ENCODE measurements at places on chromosomes 5 and 9.

DNA sequence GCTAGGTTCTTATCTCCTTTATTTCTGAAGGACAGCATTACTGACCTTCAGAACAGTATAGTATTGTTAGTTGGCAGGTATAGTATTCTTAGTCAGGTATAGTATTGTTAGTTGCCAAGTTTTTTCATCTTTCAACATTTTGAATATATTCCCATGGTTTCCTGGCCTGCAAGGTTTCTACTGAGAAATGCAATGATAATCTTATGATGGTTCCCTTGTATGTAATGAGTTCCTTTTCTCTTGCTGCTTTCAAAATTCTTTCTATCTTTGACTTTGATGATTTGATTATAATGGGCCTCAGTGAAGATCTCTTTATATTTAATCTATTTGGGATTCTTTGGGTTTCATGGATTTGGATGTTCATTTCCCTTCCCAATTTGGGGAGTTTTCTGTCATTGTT, 12.4 kb upstream of the HSDL2 start:
- no peak for DNase-seq

- no peak for DNase-seq
These were observed 116.6 kb upstream of the SARDH start for GRCh38 chr9:133854765-133855164.

DNA sequence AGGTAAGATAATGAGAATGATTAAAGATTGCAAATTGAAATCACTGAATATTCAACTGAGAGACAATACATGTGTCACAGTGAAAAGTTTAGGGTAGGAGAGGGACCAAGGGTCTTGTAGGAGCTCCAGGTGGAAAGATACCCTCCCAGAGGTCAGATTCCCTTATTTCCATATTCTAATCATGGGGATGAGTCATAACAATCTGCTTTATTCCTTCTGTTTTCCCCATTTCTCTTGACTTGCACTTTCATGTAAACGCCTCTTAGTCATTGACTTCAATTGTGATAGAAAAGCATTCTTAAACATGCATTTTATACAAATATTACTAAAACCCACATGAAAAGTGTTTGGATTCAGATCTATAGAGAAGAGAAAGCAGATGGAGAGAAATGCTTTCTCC, 81.3 kb upstream of the CTSL start:
- no peak for DNase-seq

GRCh38 chr9:97510797-97511654, 9.6 kb downstream of the TMOD1 start:
- DNase-seq, result no peak

DNA sequence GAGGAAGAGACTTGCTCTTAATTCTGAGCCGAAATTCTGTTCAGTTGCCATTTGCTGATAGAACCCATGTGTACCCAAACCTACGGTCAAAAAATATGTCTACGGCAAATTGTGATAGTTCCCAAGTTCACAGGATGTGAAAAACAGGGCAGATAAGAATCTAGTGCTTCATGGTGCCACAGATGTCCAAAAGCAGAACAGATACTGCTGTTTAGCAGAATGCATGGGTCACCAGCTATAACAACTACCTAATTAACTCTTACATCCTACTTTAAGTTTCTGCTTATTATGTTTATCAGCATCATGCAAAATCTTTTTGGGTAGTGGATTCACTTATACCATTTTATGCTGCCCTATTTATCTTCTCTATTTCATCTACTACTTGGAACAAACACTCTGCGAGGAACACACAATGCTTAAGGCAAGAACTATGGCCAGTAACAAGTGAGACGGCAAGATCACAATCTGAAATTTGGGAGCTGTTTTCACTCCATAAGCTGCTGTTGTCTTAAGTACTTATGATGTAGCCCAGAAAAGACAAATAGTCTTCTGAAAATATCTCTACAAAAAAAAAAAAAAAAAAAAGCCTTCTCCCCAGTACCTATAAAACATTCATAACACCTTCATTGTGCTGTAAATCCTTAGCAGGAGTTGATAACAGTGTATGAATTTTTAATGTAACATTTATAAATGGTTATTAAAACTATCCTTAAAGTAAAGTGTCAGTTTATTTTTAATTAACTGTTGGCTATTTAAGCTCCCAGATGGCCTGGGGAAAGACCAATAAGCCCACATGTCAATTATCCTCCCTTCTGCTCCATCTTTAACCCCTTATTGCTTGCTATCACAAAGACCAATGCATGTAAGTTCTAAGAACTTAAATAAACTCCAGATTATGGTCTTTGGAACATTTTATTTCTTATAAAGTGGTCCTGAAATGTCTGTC, 232.3 kb downstream of the TLR4 start:
- DNase-seq, result no peak

- DNase-seq, result no peak
These were observed 216.5 kb downstream of the PDZD2 start for GRCh38 chr5:31855134-31856040.

DNA sequence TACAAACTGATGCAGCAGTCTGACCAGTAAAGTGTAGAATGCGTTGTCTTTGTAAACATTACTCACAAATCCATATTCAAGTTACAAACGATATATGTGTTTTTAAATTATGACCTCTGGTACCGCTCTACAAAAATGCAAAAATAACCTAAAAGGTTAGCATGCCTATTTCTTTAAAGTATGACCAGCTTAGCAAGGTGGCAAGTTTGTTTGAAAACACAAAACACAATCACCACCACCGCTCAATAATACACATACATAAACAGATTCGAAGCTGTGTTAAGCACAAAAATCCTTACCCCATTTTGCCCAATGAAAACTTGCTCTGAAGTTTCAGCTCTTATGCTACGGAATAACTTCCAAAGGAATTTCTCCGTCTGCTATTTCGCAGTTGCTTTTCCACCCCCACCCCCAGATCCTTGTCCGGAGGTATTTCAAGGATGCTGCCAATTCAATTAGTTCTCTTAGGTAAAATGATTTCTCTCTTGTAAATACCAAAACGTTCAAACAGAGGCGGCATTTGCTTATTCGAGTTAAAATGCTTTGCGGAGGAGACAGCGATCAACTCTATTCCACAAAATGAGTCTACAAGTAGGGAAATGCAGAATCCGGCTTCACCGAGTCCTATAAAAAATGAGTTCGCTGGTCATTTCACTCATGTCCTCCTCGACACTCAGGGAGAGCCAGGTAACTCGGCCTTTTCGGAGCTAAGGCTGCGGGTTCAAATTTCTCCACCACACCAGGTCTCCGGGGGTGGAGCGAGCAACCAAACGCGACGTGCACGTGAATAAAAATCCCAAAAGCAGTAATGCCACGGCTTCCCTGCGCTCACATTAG, 1.2 kb downstream of the HOMER1 start:
- no peak for DNase-seq

DNA sequence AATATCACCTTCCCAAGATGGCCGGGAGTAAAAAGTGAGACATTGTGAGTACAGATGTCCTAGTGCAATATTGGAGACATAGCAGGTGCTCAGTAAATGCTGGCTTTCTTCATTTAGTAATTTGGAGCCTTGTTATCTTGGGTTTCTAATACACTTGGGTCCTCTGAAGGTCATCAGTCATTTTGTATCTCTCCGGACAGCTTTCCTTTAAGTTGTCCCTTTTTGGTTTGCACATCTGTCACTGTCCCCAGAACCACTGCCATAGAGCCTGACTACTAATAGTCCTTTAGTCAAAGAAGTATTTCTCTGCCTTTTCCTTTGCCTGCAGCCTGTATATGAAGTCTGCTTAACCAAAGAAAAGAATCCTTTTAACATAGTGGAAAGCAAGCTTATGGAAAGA, 7.8 kb upstream of the ANGPTL2 start:
- DNase-seq, result no peak

- no peak for DNase-seq
These were observed 269.3 kb downstream of the DMRT2 start for GRCh38 chr9:1319436-1319835.

GRCh38 chr5:14777932-14778791, 93.4 kb downstream of the ANKH start:
- no peak for DNase-seq
